AG10803 (cell line): ENCODE measurements at places on chromosomes 6 and 20.

GRCh38 chr6:20877008-20877937 is 343.0 kb downstream of the CDKAL1 start:
- DNase-seq, result peak; percentile 89

DNA sequence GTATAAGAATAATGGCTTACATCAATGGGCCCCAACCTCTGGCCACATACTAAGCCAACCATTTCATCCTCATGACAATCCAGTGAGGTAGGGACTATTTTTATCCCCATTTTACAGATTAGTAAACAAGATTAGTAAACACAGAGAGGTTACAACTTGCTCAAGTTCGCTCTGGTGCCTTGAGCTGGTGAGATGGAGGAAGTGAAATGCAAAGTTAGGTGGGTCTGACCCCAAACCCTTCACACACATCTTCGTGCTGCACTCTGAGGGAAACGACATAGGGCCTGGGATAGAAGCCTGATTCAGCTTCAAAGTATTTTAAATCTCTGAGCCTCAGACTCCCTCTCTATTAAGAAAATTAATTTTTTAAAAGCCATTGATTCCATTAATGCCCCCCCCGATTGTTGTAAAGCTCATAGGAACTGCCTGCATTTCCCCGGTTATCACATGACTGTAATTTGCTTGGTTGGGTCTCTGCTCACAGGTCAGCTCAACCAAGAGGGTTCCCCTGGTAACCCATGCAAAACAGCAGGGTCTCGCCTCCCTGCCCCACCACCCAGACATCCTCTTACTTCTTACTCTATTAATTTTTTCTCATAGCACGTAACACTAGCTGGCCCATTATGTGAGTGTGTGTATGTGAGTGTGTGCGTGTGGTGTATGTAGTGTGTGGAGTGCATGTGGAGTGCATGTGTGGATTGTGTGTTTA is 221.2 kb downstream of the MAFB start:
- DNase-seq, result no peak

GRCh38 chr6:109165392-109165974 is 70.2 kb downstream of the CEP57L1 start:
- DNase-seq, result peak; percentile 90

DNA sequence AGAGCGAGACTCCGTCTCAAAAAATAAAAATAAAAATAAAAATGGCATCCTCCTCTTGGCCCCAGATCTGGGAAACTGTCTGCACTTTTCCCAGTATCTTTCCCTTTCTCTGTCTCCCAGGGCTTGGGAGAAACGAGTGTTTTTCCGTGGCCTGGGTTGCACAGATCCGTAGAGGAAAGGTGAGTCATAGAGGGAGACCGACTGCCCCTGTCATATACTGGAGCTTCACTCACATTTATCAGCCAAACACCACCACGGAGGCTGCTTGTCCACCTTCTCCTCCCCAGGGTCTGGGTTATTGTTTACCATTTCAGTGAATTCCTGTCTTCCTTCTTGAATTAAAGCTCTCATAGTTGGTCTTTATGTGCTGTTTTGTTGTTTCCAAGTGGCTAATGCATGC is 31.9 kb upstream of the EIF2S2 start:
- peak; percentile 4 for DNase-seq

GRCh38 chr6:111615916-111616612 is 10.4 kb upstream of the TRAF3IP2 start:
- DNase-seq, result no peak

DNA sequence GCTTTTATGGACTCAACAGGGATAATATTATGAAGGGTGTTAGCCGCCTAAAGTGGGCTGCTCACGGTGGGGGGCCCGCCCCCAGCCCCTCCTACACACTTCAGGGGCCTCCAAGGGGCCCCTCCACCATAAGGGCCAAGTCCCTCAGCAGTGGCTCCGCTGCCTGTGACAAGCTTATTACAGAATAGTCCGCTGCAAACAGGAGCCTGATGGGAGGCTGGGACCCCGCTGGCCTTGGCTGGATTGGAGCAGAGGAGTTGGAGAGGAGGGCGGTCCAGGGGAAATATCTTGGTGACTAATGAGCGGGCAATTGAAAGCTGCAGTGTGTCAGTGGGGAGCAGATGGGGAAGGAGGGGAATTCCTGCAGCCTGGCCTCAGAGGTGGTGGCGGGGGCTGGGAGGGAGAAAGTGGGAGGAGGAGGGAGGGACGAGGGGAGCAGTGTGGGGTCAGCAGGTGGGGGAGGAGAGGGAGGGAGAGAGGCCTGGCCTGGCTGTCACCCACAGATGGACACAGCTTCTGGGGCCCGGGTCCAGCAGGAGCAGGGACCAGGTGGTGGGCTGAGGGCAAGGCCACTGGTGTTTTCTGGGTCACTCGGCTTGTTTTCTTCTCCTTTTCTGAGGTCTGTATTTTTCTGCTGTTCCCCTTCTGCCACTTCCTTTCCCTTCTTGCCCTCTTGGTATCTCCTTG is 57.6 kb upstream of the FOXP4 start:
- DNase-seq, result peak; percentile 67

DNA sequence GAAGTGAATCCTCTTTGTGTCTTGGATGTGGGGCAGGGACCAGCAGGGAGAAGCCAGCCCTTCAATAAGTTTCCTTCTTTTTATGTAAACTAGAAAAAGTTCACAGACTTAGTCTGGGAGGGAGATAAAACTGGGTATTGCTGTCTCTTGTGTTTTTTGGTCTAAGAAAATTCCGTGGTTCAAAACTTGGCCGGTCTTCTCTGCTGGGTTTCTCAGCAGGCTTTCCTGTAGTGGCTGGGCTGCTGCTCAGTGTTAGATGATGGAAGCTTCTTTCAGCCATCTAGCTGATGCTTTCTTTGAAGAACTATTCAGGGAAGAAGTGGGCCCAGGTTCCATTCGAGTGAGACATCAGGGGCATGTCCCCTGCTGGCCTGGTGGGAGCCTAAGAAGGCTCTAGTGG is 70.7 kb upstream of the SCP2D1 start:
- no peak for DNase-seq

- DNase-seq, result no peak
Measured at GRCh38 chr20:32184961-32185603, 22.5 kb downstream of the PLAGL2 start.

DNA sequence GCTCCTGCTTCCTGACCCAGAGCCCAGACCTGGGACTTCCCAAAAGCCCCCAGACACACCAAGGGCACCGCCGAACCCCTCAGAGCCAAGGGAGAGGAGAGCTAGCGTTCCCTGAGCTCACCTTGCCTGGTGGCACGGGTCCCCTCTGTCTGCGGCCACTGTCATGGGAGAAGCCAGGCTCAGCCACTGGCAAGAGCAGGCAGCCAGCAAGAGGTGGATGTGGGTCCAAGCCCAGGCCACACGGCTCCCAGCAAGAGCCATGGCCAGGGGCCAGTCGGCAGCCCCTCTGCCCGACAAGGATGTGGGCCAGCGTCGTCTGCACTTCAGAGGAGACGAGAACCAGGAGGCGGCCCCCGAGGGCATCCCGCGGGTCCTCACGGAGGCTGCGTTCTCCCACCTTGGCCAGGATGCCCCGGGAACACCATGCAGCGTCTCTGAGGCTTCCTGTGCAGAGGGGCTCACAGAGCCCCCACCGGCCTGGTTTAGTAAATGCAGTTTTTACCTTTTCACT is 2.2 kb upstream of the PPDPF start:
- DNase-seq, result no peak

- peak; percentile 95 for DNase-seq
Measured at GRCh38 chr6:39432330-39433025, 110.0 kb upstream of the KCNK16 start.

DNA sequence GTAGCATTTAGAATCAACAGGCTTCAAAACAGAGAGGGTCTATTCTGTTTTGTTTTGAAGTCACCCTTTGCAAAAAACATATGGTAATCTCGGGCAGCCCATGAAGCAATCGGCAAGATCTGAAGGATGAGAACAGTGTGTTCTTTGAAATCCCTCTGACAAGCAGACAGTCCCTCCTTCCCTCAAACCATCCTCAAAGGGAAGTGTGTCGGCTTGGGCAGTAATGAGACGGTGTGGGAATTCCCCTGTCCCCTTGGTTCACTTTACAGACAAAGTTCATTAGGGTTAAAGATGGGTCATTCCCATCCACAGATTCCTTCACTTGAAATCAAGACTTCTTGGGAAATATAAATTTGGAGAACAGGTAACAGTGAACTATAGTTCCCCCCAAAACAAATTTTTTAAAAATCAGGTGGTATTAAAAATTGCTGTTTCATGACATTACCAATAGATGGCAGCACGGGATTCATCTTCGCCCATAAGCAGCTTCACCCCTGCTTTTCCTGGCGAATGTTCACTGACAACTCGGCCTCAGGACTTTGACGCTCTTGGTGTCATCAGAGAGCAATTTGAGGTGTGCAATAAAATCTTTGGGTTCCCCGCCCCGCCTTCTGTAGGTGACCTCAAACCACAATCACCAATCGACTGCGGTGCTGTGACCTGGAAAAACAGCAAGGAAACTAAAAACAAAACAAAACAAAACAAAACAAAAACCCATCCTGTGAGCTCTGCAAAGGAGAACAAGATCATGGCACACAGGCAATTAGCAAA is 159.3 kb upstream of the TNFAIP3 start:
- peak; percentile 86 for DNase-seq

GRCh38 chr6:160462551-160463109 is 114.5 kb downstream of the SLC22A3 start:
- peak; percentile 92 for DNase-seq

GRCh38 chr20:59082077-59082740 is 39.6 kb upstream of the PRELID3B start:
- DNase-seq, result peak; percentile 6

GRCh38 chr6:53910834-53911233 is 116.0 kb downstream of the LRRC1 start:
- DNase-seq, result no peak

GRCh38 chr6:16712255-16712930 is 48.9 kb downstream of the ATXN1 start:
- no peak for DNase-seq

DNA sequence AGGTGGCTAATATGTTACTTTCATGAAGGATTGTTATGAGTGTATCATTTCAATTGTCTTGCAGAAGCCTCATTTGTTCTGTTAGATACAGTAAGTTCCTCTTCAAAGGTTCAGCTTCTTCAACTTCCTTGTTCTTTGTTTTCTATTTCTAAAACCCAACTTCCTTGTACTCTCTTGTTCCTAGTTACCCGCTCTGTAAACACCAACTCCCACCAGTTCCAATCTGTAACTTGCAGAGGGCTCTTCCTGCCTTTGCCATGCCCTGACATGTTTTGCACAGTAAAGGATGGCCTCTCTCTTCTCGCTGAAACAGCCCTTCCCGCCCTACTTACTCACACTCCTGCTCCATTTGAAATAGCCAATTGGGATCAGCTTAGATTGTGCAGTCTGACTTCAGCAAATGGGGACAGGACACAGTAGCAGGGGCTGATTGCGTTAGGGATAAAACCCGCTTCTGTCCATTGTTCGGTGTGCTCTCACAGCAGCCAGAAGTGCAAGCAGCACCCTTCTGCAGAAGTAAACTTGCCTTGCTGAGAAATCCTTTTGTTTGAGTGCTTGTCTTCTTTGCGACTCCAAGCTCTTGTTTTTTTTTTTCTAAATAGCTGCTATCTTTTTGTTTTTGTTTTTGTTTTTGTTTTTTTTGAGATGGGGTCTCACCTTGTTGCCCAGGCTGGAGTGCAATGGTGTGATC is 45.9 kb upstream of the POU5F1 start:
- DNase-seq, result no peak

GRCh38 chr6:30543821-30544220 is 12.5 kb downstream of the GNL1 start:
- no peak for DNase-seq

- peak; percentile 38 for DNase-seq
Measured at GRCh38 chr6:162907876-162908481, 180.2 kb downstream of the PACRG start.
